ENCODE measurements at places on chromosomes 6 and 20.

DNA sequence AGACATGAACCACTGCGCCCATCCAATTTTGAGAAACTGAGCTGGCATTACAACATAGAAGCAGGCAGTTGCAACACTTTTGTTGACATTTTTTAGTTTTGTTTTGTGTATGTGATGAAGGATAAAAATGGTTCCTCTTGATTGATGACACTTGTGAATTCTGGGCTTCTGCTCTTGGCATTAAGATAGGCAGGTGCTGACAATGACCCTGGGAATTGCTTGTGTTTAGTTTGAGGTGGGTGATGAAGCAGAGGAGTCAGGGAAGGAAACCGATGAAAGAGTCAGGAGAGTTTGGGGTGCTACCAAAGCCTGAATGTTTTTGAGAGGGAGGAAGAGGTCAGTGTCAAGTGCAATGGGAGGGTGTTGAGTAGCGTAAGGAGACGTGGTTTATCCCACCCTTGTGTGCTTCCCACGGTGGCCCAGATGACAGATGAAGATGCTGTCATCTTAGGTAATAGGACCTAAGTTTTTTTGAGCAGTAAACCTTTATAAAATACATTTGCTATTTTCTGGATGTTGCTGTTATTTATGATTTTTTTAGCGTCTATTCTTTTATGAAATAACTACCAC is 19.4 kb downstream of the CDS2 start:
- no peak for DNase-seq

GRCh38 chr6:5416250-5416649 is 154.9 kb downstream of the FARS2 start:
- no peak for DNase-seq

GRCh38 chr6:11146117-11146826 is 34.7 kb upstream of the ERVFRD-1 start:
- no peak for DNase-seq

- DNase-seq = no peak
These were observed 130.7 kb downstream of the UTRN start for GRCh38 chr6:144415835-144416237.

- DNase-seq = no peak
These were observed 188.4 kb downstream of the TRDN start for GRCh38 chr6:123448306-123448884.

DNA sequence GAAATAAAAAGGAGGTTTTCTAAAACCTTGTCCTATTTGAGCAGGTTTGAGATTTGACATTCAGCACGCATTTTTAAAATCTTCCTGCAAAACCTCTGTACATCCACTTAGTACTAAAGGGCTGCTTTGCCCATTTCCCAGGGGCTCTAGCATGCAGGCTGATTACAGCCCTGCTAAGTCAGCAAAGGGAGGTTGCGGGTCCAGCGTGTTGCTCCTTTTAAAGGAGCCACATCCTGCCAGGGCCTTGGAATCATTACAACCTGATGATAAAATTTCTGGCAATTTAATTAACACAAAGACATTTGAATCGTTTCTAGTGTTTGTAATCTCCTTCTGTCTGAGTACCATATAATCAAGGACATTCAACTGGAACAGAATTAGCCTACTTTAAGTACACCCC is 455.1 kb upstream of the CITED2 start:
- no peak for DNase-seq

GRCh38 chr6:46265373-46265772 is 94.6 kb upstream of the ENPP5 start:
- no peak for DNase-seq

DNA sequence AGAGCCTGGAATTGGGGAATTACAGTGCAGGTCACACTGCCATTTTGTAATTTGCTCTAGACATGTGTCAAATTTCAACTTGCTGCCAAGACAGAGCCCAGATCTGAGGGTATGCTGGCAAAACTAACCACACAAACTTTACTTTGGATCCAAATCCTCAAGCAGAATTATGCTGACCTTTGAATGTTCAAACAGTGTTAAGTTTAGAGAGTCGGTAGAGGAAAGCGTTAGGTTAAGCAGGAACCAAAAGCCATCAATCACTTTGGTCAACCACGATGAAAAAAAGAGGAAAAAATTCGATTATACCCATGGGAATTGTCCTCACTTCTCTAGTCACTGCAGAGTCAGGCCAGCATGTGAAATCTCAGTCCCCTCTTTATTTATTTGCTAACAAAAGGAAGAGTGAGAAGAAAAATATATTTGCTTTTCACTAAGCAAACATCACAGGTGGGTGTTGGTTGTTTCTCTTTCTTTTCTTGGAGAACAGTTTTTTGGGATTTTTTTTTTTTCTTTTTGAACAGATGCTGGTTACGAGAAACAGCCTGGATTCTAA is 105.1 kb upstream of the ADGRF1 start:
- no peak for DNase-seq

DNA sequence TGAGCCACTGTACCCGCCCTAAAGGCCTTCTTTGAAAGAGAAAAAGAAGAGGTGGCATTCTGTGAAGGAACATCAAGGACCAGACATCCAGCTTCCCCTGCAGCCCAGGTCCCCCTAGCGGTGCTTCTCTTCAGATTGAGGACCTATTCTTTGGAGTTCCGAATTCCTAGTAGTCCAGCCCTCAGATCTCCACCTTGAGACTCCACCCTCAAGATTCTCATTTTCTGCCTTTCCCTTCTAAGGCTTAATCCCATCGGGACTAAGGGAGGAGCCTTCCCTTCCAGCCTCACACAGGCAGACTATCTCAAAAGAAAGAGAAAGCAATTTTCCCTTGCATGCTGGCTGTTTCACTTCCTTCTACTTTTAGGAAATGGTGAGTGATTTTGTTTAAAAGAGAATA is 32.5 kb downstream of the MUC22 start:
- peak; percentile 11 for DNase-seq

DNA sequence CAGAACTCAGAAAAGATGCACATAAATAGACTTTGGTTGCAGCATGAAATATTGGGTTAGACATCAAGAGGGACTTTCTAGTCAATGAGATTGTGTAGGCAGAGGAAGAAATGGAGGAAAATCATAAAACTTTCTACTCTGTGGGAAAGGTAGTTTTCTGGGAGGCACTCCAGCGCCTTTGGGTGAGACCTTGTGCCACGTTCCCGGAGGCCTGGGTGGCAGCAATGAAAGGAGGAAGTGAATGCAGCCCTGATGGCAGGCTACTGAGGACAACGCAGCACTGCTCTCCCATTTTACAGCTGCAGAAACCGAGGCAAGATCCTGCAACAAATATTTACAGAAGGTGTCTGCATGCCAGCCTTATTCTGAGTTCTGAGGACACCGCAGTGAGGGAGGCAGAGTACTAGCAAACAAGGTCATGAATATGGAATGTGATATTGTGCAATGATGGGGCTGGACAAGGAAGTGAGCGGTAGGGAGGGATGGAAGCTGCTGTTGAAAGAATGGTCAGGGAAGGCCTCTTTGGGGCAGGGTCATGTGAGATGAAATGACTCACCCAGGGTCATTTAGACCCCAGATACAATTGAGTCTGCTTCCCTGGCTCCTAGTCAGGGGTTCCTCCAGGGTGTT is 159.1 kb downstream of the TFAP2C start:
- DNase-seq = no peak

- no peak for DNase-seq
These were observed 57.3 kb upstream of the MCM9 start for GRCh38 chr6:118992186-118992795.

DNA sequence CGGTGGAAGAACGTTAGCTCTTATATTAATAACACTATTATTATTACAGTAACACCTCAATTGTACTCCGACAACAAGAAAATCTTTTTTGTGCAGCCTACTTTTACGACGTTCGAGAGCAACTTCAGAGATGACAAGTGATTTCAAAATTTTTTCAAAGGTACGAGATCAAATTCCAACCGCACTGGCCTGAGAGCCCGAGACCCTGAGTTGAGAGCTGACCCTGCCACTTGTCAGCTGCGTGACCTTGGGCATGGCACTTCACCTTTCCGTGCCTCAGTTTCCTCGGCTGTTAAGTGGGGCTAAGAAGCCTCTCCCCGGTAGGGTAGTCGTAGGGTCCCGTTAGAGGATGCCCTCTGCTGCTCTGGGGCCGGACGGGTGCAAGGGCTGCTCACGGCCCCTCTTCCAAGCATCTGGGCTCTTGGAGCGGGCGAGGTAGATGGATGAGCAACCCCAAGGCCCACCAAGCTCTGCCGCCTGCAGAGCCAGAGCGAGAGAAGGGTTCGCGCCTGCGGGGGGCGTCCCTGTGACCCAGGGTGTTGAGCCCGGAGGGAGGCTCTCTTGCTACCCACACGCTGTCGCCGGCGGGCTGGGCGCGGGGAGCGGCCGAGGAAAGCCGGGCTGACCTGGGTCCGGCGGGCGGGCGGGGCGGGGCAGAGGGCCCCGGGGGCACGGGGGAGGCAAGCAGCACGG is 510 bp downstream of the NDRG3 start:
- peak; percentile 37 for DNase-seq

GRCh38 chr6:11210386-11211138 is 21.9 kb downstream of the NEDD9 start:
- DNase-seq = no peak

Data from activated naive CD4-positive, alpha-beta T cell treated with Interleukin-2 at 50 U/mL for 16 hours (primary cell).